Gastroesophageal sphincter (tissue), 4 donors: ENCODE measurements at places on chromosomes 12 and 14. TPM values are rescaled to one million over a fixed set of nuclear protein-coding genes. Genes with fewer than 3 reads are reported as not detected.
A peak's percentile ranks its signal among the peaks of the same experiment; 100 is the strongest.

The NUAK1 gene
- 27.7 TPM for total RNA-seq

The P3H3 gene
- total RNA-seq: 17.3 TPM

The CLEC6A gene
- not detected for total RNA-seq

The SLC5A8 gene
- not detected for total RNA-seq

DNA sequence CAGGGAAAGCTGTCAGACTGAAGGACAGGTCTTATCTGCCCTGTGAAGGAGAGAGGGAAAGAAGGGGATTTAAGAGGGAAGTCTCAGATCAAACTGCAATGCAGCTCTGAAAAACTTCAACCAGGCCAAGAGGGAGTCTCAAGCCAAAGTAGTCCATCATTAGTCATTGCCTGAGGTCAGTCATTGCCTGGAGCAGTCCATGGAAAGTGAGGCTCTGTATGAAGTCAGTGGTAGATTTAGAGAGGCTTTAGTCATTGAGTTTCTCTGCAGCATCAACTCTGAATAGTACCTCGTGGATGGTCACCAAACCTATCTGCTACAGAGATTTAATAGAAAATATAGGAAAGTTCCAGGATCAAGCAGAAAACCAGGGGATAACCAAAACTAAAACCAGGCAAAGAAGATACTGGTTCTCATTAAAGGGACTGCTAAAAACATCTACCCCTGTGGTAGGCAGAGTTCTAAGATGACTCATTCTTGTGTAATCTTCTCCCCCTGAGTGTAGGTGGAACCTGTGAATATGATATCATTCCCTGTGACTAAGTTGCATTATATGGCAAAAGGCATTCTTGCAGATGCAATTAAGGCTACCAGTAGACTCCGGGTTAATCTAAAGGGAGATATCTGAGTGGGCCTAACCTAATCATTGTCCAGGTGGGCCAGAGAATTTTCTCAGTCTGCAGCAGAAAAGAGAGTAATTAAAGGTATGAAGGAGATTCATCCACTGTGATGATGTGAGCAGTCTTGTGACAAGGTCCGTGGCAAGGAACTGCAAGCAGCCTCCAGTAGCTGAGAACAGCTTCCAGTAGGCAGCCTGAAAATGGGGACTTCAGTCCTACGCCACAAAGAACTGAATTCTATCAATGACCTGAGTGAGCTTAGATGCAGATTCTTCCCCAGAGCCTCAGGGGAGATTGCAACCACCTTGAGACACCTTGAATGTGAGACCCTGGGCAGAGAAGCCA is 123.1 kb downstream of the GALC start:
- peak; percentile 86 for ATAC-seq

DNA sequence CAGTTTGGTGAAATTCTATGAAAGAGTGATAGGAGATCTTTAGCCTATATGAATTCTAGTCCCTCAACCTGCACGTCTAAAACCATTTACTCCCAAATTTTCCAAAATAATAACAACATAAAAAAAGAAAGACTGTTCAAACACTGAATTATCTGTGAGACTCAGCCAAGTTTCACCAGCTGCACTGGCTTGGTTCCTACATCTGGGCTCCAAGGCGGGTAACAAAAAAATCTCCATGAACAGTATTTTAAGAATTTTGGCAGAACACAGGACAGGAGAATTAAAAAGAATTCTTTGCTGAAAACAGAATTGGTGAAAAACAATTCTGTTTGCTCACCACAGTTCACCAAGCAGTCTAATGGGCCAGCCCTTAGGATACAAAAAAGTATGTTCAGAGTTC is 536.8 kb upstream of the ATP2B1 start:
- ATAC-seq: no peak

DNA sequence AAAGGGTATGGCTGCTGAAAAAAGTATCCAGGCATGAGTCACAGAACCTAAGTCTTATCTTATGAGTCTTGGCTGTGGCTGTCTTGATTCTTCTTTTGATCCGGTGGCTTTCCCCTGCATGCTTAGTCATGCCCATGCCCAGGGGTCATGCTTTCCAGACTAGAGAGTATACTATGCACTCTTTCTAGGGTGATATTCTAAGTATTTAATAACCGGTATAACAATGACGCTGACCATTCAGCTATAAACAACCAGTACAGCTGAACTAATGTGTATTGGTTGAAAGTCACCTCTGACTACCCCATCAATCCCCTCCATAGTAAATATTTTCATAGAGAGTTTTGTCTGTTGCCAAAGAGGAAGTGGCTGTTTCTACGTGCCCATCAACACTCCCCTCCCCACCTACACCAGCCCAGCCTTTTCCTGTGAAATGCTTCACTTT is 34.7 kb upstream of the NRXN3 start:
- ATAC-seq: no peak

GRCh38 chr12:75632442-75632841 is 121.0 kb upstream of the KRR1 start:
- ATAC-seq: no peak

- ATAC-seq: no peak
Measured at GRCh38 chr14:35395283-35395682, 9.3 kb downstream of the NFKBIA start.

DNA sequence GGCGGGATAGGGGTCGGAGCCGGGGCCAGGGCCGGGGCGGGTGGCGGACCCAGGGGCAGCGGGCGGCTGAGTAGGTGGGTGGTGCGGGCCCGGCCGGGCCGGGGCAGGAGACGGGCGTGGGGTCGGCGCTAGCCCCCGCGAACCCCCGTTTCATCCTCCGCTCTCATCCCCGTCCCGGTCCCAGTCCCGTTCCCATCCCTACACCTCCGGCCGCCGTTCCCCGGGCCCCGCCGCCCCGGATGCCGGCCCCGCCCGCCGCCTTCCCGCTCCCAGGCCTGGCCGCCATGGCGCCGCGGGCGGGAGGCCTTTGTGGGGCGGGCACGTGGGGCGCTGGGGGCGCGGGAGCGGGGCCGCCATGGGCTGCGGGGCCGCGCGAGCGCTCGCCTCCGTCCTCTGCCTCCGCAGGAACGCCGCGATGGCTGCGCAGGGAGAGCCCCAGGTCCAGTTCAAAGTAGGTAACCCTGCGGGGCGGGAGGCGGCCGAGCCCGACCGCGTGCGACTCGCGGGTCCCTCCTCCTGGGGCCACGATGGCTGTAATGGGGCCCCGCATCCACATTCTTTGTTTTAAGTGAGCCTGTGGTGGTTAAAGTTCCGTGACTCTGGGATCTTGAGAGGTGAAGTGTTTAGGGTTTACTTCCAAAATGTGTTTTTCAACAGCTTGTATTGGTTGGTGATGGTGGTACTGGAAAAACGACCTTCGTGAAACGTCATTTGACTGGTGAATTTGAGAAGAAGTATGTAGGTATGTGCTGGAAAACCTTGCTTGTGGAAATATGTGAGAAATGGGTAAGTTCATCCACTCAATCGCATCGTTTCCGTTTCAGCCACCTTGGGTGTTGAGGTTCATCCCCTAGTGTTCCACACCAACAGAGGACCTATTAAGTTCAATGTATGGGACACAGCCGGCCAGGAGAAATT is 572 bp downstream of the RAN start:
- peak; percentile 20 for ATAC-seq

DNA sequence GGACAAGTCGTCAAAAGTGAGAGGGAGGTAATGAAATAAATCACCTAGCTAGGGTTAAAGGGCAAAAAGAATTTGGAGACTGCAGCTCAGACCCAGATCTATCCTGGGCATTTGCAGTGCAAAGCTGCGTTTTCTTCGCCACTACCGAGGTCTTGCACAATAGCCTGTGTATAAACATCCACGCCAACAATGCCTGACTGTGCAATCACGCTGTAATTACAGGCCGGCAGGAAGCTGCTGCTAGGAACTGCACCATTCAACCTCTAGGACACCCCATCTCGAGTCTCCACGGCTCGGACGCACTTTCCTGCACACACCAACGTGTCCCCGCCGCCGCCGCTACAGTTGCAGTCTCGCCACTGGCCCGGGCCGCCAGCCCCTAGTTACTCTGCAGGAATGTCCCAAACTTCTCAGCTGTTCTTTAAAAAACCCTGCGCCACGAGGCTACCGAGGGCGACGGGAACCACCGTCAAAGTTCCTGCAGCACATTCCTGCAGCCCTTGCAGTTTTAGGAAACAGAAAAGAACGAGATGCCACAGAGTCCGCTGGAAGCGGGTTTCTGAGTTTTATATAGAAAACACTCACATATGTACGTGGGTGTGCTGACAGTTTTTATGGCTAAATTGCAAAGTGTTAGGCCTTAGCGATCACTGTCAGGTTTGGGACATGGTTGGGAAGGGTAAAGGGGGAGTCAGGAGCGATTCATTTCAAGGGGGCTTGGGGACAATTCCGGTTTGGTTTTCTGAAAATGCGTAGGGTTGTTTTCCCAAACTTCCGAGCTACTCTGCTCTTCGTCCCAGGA is 65.6 kb upstream of the PTGR2 start:
- peak; percentile 74 for ATAC-seq
